Fibroblast of upper back skin (primary cell): ENCODE measurements at places on chromosomes 6 and 20.

- DNase-seq, result no peak
Observed at GRCh38 chr20:49999329-49999728, 16.5 kb downstream of the SNAI1 start.

GRCh38 chr6:126307849-126308248 lies 32.1 kb upstream of the CENPW start:
- DNase-seq, result peak; percentile 91

- no peak for DNase-seq
Observed at GRCh38 chr6:153698637-153699036, 340.4 kb upstream of the OPRM1 start.

DNA sequence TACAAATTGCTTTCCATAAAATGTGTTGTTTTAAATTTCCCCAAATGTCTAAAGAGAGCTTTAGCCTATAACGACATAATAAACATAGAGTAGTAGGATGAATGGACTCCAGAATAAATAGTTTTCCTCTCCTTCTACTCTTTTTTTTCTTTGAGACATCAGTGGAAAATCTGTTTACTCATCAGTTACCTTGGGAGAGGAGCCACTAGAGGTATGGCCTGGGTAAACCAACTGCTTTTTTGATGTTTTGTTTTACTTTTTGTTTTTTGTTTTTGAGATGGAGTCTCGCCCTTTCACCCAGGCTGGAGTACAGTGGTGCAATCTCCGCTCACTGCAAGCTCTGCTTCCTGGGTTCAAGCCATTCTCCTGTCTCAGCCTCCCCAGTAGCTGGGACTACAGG lies 8.3 kb upstream of the TGM3 start:
- no peak for DNase-seq

DNA sequence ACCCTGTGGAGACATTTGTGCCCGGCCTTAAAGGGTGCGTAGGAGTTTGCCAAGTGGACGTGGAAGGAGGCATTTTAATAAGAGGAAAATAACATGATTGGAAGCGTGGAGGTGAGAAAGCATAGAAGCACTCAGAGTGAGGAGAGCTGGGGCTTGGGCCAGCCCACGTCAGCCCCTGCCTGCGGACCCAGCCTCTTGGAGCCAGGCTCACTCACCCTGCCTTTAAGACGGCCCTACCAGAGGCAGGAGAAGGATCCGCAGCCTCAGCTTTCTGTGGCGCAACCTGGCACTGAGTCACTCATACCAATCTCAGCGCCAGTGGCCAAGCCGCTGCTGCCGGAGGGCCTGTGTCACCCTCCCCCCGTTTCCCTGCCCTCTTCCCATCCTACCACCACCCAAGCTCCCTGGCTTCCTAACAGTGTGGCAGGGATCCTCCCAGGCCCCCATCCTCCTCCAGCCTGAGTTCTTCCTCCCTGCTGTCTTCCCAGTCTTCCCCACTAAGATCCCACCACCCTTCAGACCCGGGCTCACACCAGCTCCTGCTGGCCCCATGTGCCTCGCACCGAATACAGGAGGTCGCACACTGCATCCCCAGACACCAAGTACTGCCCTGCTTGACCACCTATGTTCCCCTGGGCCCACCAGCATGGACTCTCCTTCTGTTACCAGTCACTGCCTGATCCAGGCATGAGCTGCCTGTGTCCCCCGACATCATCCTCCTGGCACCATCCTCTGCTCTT lies 285.2 kb downstream of the UST start:
- peak; percentile 87 for DNase-seq

- no peak for DNase-seq
Observed at GRCh38 chr6:17179530-17180073, 77.8 kb downstream of the STMND1 start.

DNA sequence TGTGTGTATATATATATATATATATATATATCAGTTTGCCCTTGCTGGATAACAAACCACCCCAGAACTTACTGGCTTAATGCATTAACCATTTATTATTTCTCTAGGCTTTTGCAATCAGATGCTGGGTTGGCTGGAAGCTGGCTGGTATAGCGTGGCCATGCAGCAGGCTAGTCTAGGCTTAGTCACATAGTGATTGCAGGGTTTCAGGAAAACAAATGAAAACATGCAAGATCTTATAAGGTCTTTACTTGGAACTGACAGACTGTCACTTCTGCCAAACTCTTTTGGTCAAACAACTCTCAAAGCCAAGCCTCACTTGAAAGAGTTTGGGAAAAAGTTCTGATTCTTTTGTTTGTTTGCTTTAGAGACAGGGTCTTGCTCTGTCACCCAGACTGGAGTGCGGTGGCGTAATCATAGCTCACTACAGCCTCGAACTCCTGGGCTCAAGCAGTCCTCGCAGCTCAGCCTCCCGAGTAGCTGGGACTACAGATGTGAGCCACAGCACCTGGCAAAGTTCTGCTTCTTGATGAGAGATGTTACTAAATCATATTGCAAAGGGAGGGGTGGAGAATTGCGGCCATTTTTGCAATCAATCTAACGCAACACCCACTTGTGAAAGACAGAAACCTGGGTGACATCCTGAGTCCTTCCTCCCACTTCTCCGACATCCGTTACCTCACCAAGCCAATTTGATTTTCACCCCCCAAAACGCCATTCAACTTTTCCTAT lies 74.6 kb upstream of the RNF24 start:
- peak; percentile 23 for DNase-seq

- peak; percentile 80 for DNase-seq
Observed at GRCh38 chr20:43843096-43843964, 71.3 kb upstream of the TOX2 start.

DNA sequence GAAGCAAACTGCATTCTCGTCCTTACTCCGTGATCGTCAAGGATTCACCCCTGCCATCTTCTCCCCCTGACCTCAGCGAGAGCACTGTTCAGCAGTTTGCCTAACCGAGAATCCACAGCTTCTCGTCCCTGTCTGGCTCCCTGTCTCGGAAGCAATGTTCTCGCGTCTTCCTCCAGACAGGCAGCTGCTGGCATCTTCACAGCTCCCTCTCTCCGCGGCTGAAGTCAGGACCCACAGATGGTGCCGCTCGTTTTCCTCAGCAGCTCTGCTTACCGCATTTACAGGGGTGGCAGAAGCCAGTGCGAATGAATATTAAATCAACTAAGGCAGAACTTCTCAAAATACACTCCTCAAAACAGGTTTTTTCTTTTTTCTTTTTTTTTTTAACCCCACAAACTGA lies 18.9 kb upstream of the SLC22A2 start:
- no peak for DNase-seq

GRCh38 chr20:6169251-6169650 lies 46.4 kb upstream of the FERMT1 start:
- DNase-seq, result peak; percentile 2

DNA sequence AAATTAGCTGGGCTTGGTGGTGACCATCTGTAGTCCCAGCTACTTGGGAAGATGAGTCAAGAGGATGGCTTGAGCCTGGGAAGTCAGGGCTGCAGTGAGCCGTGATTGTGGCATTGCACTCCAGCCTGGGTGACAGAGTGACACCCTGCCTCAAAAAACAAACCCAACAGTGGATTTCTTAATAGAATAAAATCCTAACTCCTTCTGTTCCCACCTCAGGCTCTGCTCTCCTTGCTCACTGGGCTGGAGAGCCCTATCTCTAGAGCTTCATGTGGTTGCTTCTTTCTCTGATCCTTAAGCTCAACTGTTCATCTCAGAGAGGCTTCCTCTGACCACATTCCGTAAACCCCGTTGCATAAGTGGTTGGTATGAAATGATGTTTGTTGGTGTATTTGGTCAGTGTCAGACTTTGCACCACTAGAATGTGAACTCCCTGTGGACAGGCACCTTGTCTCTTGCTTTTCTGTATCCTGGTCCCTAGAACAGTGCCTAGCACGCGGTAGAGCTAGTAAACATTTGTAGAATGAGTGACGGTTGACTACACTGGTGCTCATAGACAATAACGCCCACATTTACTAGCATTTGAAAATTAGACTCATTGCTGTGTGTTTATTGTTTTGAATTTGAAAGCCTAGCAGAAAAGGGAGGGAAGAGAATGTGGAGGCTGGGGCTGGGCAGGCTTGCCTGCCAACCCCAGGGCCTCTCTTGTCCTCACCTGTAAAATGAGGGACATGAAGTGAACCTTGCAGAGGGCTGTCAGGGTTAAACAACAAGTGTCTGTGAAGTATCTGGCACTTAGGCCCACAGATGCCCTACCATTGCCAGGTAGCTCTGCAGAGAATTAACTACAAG lies 4.2 kb downstream of the MAPRE1 start:
- DNase-seq, result peak; percentile 31

DNA sequence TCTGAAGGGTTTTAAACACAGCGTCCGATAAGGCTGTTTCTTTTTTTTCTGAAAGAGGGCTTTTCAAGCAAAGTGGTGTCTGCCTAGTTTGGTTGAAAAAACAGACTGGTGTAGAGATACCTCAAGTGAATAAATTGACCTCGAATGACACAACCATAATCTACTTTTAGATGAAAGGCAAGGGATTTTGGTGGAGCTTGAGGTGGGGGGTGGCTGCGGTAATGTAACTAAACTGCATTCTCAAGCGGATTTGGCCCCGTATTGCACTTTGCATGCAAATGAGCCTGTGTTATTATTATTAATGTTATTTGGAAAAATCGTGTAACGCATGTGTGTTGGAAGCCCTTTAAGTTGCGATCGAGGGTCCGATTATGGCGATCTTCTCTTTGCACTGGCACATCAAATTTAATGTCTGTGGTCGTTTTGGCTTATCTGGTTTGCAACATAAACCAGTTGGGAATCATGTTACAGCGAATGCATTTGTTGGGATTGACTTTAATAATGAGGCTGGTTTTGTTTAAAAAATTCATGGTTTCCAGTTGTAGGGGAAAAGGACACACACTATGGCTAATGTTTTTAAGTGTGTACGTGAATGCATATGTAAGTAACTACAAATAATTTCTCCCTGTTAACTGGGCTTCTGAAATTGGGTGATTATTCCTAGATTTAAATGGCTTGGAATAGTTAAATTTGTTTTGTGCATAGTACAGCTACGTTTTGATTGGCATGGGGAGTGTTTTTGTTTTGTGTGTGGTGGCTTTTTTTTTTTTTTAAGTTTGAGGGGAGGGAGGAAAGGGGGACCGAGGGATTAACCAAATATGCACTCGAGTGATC lies 1.0 kb downstream of the JARID2 start:
- DNase-seq, result no peak
